Bronchial epithelial cell (primary cell): ENCODE measurements at places on chromosomes 6 and 20. TPM values are rescaled to one million over a fixed set of nuclear protein-coding genes. Genes with fewer than 3 reads are reported as not detected.

RRAGD gene
- 3.4 and 5.5 TPM in 2 replicates for total RNA-seq

DNA sequence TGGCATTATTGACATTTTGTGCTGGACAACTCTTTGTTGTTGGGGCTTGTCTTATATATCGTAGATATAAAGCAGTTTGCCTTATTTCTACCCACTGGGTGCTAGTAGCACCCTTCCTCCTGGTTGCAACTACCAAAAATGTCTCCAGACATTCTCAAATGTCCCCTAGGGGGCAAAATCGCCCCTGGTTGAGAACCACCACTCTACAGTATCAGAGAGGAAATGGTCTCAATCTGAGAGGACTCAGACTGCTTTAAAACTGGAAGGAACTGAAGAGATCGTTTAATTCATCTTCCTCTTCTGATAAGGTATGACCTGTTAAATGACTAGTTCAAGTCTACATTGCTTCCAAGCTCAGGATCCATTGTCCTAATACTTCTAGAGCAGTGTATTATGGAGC lies 14.9 kb downstream of the SH3BGRL2 start:
- DNase-seq = no peak

ZKSCAN8 gene
- 6.4 and 9.7 TPM in 2 replicates for total RNA-seq

- peak; percentile 77 for DNase-seq
Measured at GRCh38 chr6:148140772-148141557, 201.7 kb upstream of the SASH1 start.

MLIP gene
- total RNA-seq = 0.53 and 9.3 TPM in 2 replicates

DNA sequence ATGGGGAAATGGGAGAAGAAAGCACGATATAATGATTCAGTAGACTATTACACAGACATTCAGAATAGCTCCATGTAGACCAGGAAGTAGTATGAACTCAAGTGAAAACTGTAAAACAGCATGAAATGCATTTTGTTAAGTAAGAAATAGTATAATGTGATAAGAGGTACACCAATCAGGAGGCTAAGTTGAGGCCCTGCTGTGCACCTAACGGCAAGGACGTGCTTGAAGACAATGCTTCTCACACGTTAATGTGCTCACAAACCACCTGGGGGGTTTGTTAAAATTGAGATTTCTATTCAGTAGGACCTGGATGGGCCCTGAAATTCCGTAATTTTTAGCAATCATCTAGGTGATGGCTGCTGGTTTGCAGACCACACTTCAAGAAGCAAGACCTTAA lies 178.9 kb upstream of the SULF2 start:
- DNase-seq = no peak

GRCh38 chr6:37552267-37552666 lies 52.6 kb upstream of the CCDC167 start:
- DNase-seq = no peak

DNA sequence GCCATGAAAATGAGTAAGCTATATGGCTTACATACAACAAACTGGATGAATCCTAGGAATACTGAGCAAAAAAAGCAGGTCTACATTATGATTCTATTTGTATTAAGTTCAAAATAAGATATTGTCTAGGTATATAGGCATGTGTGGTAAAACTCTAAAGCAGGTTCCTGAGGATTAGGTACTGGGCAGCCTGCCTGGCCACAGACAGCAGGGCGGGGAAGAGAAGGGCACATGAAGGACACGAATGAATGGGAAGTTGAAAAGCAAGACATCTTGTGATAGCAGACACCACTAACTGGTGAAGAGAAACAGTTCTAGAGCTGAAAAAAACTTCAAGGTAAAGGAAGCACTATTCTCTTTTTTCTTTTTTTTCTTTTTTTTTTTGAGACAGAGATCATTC lies 72.6 kb upstream of the SLC4A11 start:
- no peak for DNase-seq

DNA sequence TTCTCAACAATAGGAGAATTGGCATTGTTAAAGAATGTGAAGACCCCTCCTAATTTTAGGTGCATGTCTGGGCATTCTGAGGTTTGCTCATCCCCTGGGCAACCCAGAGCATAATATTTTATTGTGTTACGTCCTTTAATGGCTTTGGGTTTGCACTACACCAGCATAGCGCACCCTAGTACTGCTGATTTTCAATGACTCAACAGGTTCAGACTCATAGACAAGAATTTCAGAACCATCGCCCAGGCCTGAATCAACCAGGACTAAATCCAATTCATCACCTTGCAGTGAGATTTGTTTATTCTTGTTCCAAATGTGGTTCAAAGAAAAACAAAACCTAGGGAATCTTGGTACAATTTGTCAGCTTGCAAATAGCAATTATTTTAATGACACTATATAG lies 137.8 kb upstream of the PHACTR1 start:
- DNase-seq = peak; percentile 93
